Foreskin melanocyte (primary cell): ENCODE measurements at places on chromosomes 5 and 9.

DNA sequence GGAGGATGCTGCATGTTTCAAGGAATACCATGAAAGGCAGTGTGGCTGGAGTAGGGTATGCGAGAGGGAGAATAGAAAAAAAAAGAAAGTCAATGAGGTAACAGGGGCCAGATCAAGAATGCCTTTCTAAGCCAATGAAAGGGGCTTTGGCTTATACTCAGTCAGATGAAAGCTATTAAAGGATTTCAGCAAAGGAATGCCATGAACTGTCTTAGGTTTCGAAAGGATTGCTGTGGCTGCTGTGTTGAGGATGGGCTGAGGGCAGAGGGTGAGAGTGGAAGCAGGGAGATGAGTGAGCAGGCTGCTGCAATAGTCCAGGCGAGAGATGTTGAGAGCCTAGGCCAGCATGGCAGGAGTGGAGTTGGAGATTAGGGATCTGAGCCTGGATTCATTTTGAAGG lies 135.4 kb upstream of the CKMT2 start:
- no peak for DNase-seq

DNA sequence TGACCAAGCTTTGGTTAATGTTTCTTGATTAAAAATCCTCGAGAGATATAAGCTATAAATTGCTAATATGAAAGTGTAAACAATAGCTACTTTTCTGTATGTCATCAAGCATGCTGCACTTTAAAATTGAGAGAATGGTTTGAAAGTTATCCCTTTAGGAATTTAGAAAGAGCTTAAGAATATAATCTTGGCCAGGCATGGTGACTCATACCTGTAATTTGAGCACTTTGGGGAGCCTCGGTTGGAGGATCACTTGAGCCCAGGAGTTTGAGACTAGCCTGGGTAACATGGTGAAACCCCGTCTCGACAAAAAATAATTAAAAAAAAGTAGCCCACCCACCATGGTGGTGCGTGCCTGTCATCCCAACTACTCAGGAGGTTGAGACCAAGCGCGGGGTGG lies 12.2 kb upstream of the MROH2B start:
- DNase-seq = no peak

DNA sequence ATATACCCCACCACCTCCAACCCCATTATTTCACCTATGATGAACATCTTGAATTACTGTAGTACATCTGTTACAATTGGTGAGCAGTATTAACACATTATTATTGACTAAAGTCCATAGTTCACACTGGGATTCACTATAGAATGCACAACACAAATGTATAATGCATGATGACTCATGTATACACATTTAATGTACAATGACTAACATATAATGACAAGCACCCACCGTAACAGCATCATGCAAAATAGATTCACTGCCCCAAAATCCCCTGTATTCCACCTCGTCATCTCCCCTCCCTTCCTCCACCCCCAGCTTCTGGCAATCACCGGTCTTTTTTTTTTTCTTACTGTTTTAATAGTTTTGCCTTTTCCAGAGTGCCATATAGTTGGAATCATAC lies 47.1 kb upstream of the NEK6 start:
- DNase-seq = no peak

GRCh38 chr5:173484569-173484968 lies 131.9 kb downstream of the BOD1 start:
- DNase-seq = no peak

GRCh38 chr9:16870596-16871335 lies at the start of gene BNC2:
Gene BNC2, minus strand, starts transcription at chr9:16870670. Its CDS starts 22 bp downstream, at chr9:16870648.
- no peak for DNase-seq
